Fibroblast of villous mesenchyme (primary cell): ENCODE measurements at places on chromosomes 2 and 18. TPM values are rescaled to one million over a fixed set of nuclear protein-coding genes. Genes with fewer than 3 reads are reported as not detected.

The CHST10 gene
- total RNA-seq: 8.6 and 12.2 TPM in 2 replicates

The SCN1A gene
- total RNA-seq: under 0.01 TPM in 1 of 2 replicates, not detected in the other

The TNFAIP6 gene
- total RNA-seq: 13.2 and 14.2 TPM in 2 replicates

DNA sequence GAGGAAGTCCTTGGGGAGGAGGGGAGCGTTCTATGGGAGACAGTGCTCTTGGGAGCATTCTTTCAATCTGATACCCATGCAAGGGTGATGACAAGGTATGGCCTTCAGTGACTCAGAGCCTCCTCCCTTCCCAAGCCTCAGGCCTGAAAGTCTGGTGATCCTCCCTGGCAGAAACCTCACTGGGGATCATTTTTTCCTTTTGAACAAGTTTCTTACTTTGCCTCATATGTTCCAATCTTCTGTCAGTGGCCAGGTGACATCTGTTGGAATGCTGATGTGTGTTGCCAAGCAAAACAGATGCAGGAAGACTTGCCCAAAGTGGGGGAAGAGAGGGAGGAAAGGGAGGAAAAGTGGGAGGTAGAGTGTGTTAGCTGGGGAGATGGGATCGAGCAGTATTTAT is 224.8 kb downstream of the NEDD4L start:
- DNase-seq: peak; percentile 27

GRCh38 chr18:3081584-3081991 is 68.6 kb upstream of the LPIN2 start:
- DNase-seq: no peak

GRCh38 chr2:163138947-163139346 is 300.4 kb upstream of the KCNH7 start:
- no peak for DNase-seq

DNA sequence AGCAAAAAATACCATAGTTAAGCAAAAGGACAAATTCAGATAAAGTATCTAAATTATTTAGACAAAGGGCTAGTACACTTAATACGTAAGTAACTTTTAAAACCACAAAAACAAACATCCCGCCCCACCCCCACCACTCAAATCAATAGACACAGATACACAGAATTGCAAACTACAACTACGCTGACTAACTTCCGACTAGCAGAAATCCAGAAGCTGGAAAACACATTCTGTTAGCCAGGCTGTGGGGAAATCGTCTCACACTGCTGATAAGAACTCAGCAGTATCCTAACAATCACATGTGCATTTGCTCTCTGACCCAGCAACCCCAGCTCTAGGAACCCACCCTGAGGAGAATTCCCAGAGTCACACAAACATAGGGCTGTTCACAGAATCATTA is 16.6 kb downstream of the FAM168B start:
- peak; percentile 96 for DNase-seq
